Stimulated activated CD4-positive, alpha-beta T cell treated with anti-CD3 and anti-CD28 coated beads, TNF-alpha, amount 100 ng/mL, for 48 hours (primary cell): ENCODE measurements at places on chromosomes 4 and X.

DNA sequence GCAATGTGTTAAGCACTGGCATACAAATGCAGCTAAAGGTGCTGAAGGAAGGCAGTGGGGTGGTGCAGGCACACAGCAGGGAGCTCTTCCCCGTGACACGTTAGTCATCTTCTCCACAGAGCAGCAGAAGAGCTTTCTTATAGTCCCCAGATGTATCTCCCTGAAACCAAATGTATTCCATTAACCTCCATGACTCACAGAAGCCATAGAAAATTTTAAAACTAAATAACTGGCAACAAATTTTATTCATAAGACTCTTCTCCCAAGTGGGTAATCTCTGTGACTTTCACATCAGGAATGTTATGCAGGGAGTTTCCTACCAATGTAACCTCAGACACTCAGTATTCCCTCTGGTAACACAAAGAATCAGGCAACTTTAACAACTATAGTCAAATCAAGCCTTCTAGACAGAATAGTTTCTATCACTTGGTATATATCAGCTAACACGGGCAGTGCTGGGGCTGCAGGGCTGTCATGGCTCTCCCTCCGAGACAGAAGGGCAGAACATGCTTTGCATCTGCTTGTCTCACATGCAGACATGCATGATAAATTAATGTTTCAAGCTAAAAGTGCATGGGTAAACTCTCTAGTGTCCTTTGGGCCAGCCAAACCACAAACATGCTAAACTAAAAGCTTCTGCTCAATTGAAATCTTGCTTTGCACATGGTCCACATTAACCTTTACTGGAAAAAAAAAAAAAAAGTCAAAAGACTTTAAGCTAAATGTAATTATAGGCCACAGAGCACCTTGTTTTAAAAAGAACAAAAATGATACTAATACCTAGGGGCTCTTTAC lies 28.2 kb downstream of the ANXA5 start:
- no peak for DNase-seq

DNA sequence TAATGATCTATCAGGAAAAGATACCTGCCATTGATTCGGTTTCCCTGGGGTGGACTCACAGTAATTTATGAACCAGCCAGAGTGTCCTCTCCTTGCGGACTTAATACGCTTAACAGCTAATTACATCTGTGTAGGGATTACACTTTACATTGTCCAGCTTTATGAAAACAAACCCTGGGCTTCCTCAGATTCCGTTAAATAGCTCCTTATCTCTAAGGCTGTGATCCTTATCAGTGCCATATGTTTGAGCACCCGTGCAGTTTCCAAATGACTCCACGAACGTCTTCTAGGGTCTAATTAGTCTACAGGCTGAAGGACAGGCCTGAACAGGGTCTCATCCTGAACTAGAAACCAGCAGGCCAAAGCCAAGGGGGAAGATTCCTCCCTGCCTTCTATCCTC lies 56.9 kb downstream of the KDR start:
- DNase-seq = no peak

- DNase-seq = no peak
Measured at GRCh38 chrX:134023851-134024281, 38.5 kb upstream of the GPC3 start.

- no peak for DNase-seq
Measured at GRCh38 chr4:54395013-54395527, 166.0 kb downstream of the PDGFRA start.
